ENCODE measurements at places on chromosomes 1 and 21. TPM values are rescaled to one million over a fixed set of nuclear protein-coding genes. Genes with fewer than 3 reads are reported as not detected.

Gene CCDC185
- total RNA-seq, result not detected

Gene ILDR2
- 34.3 TPM for total RNA-seq

Gene PAQR6
- 5.0 TPM for total RNA-seq

Gene SPATA6
- total RNA-seq, result 18.2 TPM

GRCh38 chr1:167790117-167790516, 68.3 kb downstream of the MPZL1 start:
- no peak overlapping the region for H3K27ac ChIP-seq
- H3K36me3 ChIP-seq, result no peaks in the 10 kb centered on the region
- H3K4me3 ChIP-seq, result no peak overlapping the region

GRCh38 chr21:39066829-39067780, 116.1 kb downstream of the PSMG1 start:
- no peak overlapping the region for H3K27ac ChIP-seq
- H3K4me1 ChIP-seq, result no peaks in the 10 kb centered on the region
- H3K36me3 ChIP-seq, result no peaks in the 10 kb centered on the region
- no peak for DNase-seq
- H3K27me3 ChIP-seq, result no peaks in the 10 kb centered on the region

DNA sequence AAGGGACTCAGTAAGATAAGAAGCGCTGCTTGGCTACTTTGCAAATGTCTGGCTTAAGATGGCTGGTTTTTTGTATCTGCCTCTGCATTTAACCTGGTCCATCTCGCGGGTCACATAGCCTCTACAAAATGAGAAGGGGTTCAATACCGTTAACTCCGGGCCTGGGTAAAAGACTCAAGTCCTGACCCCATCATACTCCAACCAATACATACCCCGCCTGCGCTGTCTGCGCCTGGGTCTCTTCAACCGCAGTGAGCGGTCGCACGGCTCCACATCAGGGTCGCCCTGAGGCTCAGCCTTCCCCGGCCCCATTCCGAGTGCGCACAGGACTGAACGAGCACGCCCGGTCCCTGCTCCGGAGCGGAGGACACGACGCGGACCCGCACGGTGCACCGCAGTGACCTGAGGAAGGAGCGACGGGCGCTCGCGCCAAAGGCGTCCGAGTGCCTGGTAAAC, 558 bp upstream of the PGD start:
- H3K36me3 ChIP-seq, result peaks cover 10% of the 10 kb centered on the region
- H3K27ac ChIP-seq, result peak overlapping the region; percentile 13
- peak overlapping the region; percentile 67 for H3K4me3 ChIP-seq
- peaks cover 10% of the 10 kb centered on the region for H3K4me1 ChIP-seq

DNA sequence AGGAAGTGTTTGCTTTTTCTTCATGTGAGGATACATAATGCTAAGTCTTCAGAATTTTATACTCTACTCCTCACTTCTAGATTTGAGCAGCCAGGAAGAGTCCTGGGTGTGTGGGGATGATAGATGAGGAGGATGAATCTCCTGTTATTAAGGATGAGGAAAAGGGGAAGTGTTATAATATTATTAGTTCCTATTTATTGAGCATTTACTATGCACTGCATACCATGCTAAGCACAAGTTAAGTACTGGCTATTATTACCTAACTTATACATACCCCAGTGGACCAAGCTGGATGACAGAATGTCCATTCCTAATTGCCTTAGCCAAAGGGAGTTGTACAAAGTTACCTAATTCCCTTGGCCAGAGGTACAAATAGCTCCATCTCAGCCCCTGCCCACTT, 19.8 kb downstream of the CACHD1 start:
- no peaks in the 10 kb centered on the region for H3K36me3 ChIP-seq
- peaks cover 64% of the 10 kb centered on the region for H3K4me1 ChIP-seq
- DNase-seq, result no peak
- no peak overlapping the region for H3K27ac ChIP-seq
- H3K4me3 ChIP-seq, result no peak overlapping the region
- peaks cover 4% of the 10 kb centered on the region for H3K27me3 ChIP-seq

GRCh38 chr1:30084909-30085571, 638.3 kb downstream of the MATN1 start:
- no peaks in the 10 kb centered on the region for H3K27me3 ChIP-seq
- DNase-seq, result no peak
- no peaks in the 10 kb centered on the region for H3K36me3 ChIP-seq
- no peak overlapping the region for H3K27ac ChIP-seq
- peaks cover 8% of the 10 kb centered on the region for H3K4me1 ChIP-seq
- H3K4me3 ChIP-seq, result no peak overlapping the region

DNA sequence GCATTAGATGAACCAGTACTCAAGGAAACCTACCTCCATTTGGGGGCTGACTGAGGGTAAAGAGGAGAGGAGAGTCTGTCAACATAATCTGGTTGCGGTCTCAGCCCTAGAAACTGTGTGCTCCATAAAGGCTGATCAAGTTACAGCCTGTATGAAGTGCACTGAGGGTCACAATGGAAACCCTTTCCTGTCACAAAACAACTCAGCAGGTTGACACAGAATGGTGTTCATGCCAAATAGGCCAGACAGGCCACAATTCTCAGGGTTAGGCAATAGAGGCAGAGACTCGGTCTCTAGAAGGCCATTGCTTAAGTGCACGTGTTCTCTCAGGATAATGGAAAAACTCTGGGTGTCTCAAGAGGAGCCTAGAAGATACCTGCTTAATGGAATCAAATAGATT, 4.1 kb upstream of the ANKRD35 start:
- no peak overlapping the region for H3K27ac ChIP-seq
- H3K36me3 ChIP-seq, result no peaks in the 10 kb centered on the region
- H3K4me3 ChIP-seq, result no peak overlapping the region
- DNase-seq, result peak; percentile 15

GRCh38 chr1:163265547-163265946, 56.2 kb upstream of the NUF2 start:
- H3K4me3 ChIP-seq, result no peak overlapping the region
- no peak for DNase-seq
- H3K4me1 ChIP-seq, result peaks cover 7% of the 10 kb centered on the region
- no peaks in the 10 kb centered on the region for H3K36me3 ChIP-seq

GRCh38 chr1:195785830-195786229, 822.4 kb downstream of the KCNT2 start:
- no peaks in the 10 kb centered on the region for H3K36me3 ChIP-seq
- DNase-seq, result no peak
- no peaks in the 10 kb centered on the region for H3K4me1 ChIP-seq
- H3K27me3 ChIP-seq, result no peaks in the 10 kb centered on the region
- H3K27ac ChIP-seq, result no peak overlapping the region
- H3K4me3 ChIP-seq, result no peak overlapping the region

- peaks cover 5% of the 10 kb centered on the region for H3K4me1 ChIP-seq
- no peak overlapping the region for H3K4me3 ChIP-seq
- H3K27me3 ChIP-seq, result no peaks in the 10 kb centered on the region
Measured at GRCh38 chr1:6507037-6507428, 15.6 kb upstream of the PLEKHG5 start.

DNA sequence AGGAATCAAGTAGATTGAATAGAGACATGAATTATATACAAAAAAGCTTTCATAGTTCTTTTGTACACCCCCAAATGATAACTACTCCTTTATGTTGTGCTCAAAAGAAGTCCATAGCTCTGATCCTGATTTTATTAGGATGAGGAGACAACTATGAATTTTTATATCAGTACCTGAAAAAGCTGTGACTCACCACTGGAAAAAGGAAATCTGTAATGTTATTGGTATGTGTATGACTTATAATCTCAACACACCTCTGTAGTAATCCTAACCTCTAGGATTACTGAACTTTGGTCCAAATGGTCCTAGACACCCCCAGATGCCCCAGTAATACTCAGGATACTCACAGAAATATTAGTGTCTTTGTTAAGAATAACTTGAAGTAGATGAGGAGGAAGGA, 10.2 kb downstream of the PRKAB2 start:
- no peak overlapping the region for H3K4me3 ChIP-seq
- no peaks in the 10 kb centered on the region for H3K27me3 ChIP-seq
- H3K27ac ChIP-seq, result no peak overlapping the region
- DNase-seq, result no peak

DNA sequence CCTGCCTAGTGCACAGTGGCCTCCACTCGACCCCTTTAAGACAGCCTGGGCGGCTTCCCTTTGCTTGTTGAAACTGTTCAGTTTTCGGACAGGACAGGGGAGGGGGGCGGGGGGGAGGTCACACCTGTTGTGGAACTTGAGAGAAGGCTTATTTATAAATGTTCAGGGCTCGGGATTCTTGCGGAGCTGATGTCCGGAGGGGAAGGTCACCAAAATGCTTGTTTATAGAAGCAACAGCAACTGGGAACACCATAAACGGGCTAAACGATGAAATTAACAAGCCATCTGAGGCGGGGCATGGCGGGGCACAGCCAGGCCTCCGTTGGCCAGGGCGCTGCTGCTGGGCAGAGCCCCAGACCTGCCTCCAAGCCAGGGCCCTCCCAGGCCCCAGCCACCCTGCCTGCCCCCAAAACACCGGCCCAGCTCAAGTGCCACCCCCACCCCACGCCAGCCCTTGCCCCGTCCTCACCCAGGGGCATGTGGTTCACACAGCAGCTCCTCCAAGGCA, 59.8 kb upstream of the CASZ1 start:
- DNase-seq, result no peak
- H3K27ac ChIP-seq, result no peak overlapping the region
- H3K27me3 ChIP-seq, result peaks cover 8% of the 10 kb centered on the region
- H3K36me3 ChIP-seq, result no peaks in the 10 kb centered on the region
- H3K4me3 ChIP-seq, result no peak overlapping the region
- no peaks in the 10 kb centered on the region for H3K4me1 ChIP-seq

GRCh38 chr1:217585577-217585976, 45.3 kb downstream of the GPATCH2 start:
- no peak for DNase-seq
- H3K27me3 ChIP-seq, result no peaks in the 10 kb centered on the region
- H3K4me3 ChIP-seq, result no peak overlapping the region

DNA sequence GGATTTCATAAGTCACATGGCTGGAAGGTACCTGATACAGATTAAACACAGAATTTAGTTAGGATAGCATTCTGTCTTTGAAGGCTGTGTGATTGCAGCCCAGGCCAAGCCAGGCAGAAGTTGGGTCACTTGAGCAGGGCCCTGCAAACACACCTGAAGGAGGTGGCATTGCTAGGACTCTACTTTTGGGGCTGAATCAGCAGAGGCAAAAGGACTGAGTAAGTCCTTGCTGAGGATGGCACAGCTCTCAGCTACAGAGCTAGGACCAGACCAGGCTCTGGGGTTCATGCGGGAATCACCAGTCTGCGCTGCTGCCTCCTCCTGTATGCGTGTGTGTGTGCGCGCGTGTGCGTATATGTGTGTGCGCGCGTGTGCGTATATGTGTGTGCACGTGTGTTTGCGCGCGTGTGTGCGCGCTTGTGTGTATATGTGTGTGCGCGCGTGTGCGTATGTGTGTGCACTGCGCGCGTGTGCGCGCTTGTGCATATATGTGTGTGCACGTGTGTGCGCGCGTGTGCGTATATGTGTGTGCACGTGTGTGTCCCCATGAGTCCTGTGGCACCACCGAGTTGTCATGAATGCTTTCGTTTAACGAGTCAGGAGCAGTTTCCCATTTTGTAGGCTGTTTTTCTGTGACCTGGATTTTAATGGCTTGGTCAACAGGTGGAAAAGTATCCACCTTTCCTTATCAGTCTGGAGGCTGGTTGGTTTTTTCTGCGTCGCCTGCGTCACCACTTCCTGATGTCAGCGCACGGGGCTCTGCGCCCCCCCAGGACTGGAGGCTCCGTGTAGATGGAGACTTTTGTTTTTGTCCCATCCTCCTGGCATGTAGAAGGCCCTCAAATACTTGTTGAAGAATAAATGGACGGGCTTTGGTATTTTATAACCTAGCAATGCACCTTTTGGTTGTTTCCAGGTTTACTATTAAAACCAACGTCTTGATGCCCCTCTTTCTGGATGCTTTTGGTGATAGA, 34.7 kb downstream of the ADARB1 start:
- H3K4me1 ChIP-seq, result peaks cover 15% of the 10 kb centered on the region
- no peaks in the 10 kb centered on the region for H3K27me3 ChIP-seq

GRCh38 chr1:169874229-169874628, 19.5 kb downstream of the SCYL3 start:
- DNase-seq, result no peak
- H3K4me1 ChIP-seq, result no peaks in the 10 kb centered on the region
- H3K4me3 ChIP-seq, result no peak overlapping the region
- no peaks in the 10 kb centered on the region for H3K27me3 ChIP-seq
- H3K27ac ChIP-seq, result no peak overlapping the region

GRCh38 chr1:167197692-167198091, 23.0 kb upstream of the POU2F1 start:
- H3K36me3 ChIP-seq, result no peaks in the 10 kb centered on the region
- no peaks in the 10 kb centered on the region for H3K27me3 ChIP-seq
- peaks cover 23% of the 10 kb centered on the region for H3K4me1 ChIP-seq
- H3K27ac ChIP-seq, result no peak overlapping the region

GRCh38 chr1:55554611-55555010, 339.4 kb upstream of the USP24 start:
- no peaks in the 10 kb centered on the region for H3K36me3 ChIP-seq
- H3K4me1 ChIP-seq, result no peaks in the 10 kb centered on the region
- no peaks in the 10 kb centered on the region for H3K27me3 ChIP-seq

DNA sequence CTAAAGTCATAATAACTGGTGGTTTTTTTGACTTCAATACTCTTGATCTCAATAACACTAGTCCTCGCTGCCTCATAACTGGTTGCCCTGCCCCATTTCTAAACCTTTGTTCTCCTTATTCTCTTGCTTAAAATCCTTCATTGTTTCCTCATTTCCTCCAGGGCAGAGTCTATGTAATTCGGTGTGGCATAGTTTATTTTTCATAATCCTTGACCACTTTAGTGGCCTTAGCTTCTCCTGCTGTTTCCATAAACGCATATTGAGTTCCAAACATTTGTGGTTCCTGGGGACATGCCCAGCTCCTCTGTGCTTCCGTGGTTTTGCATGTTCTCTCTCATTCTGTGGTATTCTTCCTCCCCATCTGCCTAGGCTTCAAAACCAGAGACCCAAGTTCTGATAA, 19.0 kb upstream of the TLCD4 start:
- no peak overlapping the region for H3K4me3 ChIP-seq
- no peaks in the 10 kb centered on the region for H3K4me1 ChIP-seq
- DNase-seq, result no peak
- H3K27me3 ChIP-seq, result no peaks in the 10 kb centered on the region
- no peak overlapping the region for H3K27ac ChIP-seq

GRCh38 chr1:69126796-69127195, 440.9 kb upstream of the LRRC7 start:
- no peak for DNase-seq
- H3K36me3 ChIP-seq, result no peaks in the 10 kb centered on the region
- peaks cover 22% of the 10 kb centered on the region for H3K4me1 ChIP-seq
- H3K4me3 ChIP-seq, result no peak overlapping the region
